Activated CD4-positive, alpha-beta T cell treated with anti-CD3 and anti-CD28 coated beads, Interleukin-2, amount 50 U/mL, for 4 hours (primary cell): ENCODE measurements at places on chromosomes 7 and 10.

DNA sequence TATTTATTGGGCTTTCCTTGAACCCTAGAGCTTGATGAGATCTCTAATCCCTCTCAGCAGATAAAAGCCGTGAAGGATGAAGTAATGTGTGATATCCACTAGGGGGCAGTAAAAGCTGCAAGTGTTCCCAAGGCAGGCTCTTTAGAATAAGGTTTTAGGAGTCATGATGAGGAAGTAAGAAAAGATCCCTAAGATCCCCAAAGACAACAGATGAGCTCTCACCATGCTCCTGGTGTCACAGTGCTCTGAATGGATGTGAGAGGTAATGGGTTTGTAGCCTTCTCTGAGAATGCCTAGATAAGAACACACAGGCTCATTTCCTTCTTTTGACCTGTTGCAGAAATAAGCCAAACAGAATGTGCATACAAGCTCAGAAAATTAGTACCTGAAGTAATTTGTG, 70.4 kb upstream of the ITPRID1 start:
- no peak for DNase-seq

DNA sequence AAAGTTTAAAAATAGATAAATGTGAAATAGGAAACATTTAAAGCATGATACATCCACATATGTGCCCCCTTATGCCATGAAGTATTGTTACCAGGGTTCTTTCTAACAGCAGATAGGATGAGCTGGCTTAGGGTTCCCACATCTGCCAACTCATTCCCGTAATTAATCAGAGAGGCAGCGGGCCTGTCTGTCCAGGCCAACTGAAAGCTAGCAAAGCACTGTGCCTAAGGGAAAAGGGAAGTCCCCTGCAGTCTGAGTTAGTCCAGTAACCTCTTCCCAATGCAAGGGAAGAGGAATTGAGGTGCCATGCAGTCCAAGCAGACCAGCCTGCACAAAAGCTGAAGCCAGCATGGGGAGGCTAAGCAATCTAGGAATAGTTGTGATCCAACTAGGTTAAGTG, 18.3 kb upstream of the ZC3HAV1L start:
- no peak for DNase-seq

GRCh38 chr7:116948934-116949333, 4.4 kb upstream of the ST7 start:
- DNase-seq = no peak

DNA sequence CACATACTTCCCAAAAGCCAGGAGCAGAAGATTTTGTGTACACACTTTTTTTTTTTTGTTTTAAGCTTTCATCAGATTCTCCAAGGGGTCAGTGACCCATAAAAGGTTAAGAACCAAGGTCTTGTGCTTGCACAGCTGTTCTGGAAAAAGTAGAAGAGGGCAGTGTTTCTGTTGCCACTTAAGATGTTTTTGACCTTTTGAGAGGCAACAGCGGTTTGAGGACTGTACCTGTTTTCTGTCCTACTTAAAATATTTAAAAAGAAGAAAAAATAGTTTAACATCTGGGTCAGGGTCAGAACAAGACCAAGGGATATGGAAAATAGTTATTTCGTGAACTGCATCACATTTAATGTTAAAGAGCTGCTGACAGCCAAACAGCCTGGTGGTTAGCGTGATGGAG, 32.9 kb downstream of the AUTS2 start:
- no peak for DNase-seq

DNA sequence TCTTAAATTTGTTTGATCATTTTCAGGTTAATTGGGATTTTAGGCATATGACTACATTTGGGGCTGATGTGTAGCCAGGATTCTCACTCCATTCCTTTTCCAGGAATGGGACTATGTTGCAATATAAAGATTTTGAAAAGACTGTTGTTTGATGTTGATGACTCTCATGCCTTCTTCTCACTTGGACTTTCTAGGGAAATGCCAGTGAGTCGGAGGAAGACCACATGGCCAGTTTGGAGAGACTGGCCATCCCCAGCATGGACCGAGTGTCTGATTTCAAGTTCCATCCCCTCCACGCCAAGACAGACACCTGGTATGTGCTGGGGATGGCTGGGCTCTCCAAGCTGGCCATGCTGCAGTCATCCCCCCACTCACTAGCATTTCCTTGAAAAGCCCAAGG, 5.5 kb downstream of the IGFBP3 start:
- no peak for DNase-seq

- DNase-seq = no peak
Observed at GRCh38 chr7:32140210-32140939, 70.2 kb upstream of the PDE1C start.

DNA sequence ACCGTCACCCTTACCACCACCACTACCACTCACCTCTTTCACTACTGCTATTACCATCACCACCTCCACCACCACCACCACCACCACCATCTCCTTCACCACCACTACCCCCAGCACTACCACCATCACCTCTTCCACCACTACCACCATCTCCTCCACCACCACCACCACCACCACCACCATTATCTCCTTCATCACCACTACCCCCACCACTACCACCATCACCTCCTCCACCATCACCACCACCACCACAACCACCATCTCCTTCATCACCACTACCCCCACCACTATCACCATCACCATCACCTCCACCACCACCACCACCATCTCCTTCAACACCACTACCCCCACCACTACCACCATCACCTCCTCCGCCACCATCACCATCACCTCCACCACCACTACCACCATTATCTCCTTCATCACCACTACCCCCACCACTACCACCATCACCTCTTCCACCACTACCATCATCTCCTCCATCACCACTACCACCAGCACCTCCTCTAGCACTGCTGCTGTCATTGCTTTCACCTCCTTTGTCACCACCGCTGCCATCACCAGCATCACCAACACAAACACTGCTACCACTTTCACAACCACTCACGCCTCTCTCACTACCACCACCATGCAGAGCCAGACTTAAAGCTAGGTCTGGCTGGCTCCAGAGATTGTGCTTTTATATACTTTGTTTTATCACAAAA, 109.3 kb downstream of the ICA1 start:
- DNase-seq = no peak

DNA sequence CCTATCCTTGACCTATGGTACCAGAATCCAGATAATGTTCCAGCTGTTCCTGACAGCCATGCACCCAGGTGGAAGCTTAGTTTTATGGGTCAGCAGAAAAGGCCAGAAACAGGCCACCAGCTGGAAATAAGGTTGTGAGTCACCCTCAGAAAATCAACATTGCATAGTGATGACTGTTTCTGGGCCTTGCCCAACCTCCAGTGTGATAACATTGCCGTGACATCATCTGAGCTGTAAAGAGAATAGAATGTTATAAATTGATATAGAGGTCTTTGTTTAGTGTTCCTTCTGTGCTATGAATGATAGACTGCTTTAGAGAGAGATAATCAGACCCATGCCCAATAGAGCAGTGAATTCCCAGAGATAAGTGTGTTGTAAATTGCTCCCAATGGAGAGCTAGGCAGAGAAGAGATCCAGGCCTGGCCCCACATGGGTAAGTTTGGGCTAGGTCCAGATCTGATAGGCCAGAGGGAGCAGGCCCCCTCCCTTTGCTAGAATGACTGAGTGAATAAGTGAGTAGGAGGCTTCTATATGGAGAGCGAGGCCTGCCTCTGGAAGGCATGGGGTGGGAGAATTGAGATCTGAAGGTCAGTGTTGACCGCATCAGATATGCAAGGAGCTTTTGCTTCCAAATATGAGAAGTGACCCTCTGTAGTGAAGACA, 14.2 kb upstream of the HPS1 start:
- no peak for DNase-seq

- DNase-seq = no peak
Observed at GRCh38 chr10:73965890-73966768, 31.8 kb upstream of the VCL start.

GRCh38 chr10:52777414-52777813, 4.8 kb upstream of the MBL2 start:
- no peak for DNase-seq

GRCh38 chr10:110758898-110759297, 112.8 kb upstream of the PDCD4 start:
- DNase-seq = no peak

DNA sequence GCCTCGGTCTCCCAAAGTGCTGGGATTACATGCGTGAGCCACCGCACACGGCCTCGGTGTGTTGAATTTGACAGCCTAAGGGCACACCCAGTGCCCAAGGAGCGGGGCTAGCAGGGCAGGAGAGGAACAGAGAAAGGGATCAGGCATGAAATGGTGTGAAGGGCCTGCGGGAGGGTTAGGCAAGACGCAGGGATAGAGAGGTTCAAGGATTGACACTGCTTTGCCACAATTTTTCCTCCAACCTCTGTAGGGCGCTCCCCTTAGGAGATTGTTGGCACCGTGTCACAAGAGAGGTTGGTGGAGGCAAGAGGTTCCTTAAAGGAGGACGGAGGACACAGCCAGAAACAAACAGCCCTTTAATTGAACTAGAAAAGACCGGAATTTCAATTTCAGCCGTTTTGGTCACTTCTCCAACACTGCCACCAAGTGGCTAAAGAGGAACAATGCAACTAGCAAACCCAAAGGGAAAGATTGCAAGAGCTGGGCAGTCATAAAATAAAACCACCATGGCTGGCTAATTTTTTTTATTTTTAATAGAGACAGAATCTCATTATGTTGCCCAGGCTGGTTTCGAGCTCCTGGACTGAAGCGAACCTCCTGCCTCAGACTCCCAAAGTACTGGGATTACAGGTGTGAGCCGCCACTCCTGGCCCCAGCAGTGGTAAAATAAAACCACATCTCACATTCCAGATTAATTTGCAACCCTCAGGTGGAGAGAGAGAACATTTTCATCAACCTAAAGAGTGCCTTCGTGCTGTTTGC, 6.9 kb upstream of the CREB3L2 start:
- DNase-seq = peak; percentile 12

- no peak for DNase-seq
Observed at GRCh38 chr10:14329746-14330173, 964 bp downstream of the FRMD4A start.

GRCh38 chr7:17029150-17029549, 147.4 kb upstream of the AGR3 start:
- no peak for DNase-seq

DNA sequence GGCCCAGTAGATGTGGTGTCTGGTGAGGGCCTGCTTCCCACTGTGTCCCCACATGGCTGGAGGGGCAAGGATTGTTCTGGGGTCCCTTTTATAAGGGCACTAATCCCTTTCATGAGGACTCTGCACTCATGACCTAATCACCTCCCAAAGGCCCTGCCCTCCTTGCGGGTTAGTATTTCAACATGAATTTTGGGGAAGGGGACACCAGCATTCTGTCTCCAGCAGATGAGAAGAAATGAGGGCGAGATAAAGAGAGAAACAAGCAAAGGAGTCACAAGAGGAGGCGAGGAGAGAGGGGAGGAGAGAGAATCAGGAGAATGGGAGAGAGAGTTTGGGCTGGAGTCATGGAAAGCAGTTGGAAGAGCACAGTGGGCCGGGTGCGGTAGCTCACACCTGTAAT, 83.7 kb downstream of the C10orf105 start:
- no peak for DNase-seq

GRCh38 chr10:70053841-70054288, 1.2 kb downstream of the MACROH2A2 start:
- no peak for DNase-seq

DNA sequence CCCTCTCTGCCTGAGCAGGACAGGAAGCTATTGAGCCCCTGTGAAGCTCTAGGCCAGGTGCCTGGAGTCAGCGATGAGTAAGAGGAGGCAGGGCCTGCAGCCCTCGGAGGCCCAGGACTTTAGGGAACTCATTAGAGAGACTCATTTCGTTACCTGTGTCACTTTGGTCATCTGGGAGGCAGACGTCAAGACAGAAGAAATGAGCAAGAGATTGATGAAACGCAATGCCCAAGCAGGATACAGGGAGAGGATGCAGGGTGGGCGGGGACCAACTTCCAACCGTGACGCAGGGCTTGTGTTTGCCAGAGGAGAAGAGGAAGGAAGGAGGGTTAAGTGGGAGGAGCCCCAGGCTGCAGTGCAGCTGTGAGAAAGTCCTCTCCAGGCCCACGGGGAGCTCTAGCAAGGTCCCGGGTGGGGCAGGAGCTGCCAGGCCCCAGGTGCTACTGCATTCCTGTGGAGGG, 26.4 kb upstream of the GNA12 start:
- peak; percentile 16 for DNase-seq

- no peak for DNase-seq
Observed at GRCh38 chr10:93110472-93111146, 36.9 kb downstream of the CYP26A1 start.

GRCh38 chr7:105806592-105807447, 69.6 kb downstream of the ATXN7L1 start:
- DNase-seq = peak; percentile 54

DNA sequence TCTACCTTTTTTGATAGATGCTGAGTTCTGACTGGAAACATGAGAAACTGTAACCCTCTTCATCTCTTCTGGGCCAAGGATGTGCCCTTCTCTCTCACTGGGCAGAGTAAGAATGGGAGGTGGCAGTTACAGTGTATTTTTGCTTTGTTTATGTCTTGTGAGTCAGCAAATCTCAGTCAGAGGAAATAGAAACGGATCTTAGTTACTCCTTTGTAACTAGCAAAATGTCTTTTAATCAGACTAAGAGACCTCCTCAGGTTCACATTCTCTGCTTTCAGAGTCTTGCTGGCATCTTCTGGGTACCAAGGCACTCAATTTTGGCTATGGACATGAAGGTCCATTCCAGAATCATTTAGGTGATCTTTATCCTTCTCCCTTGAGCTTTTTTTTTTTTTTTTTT, 70.9 kb downstream of the HHEX start:
- no peak for DNase-seq

- no peak for DNase-seq
Observed at GRCh38 chr10:3846736-3847135, 61.7 kb upstream of the KLF6 start.

- no peak for DNase-seq
Observed at GRCh38 chr7:42886893-42887505, 24.9 kb downstream of the C7orf25 start.

DNA sequence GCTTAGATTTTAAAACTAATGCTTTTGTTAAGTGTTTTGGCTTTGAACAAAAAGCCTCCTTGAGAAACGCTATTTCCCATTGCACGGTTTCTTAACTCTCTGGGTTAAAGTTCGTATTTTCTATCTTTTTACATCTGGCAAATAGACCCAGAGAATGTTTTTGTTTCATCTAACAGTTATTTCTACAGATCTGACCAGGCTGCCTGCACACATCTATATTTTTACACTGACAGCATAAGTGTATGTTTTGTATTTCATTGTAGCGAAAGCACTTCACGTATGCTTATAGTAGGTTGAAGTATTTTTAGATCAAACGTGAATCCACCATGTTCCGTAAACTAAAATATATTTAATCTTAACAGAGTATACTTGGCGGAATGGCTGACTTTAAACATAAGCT, 477.3 kb downstream of the SDK1 start:
- DNase-seq = no peak

- DNase-seq = no peak
Observed at GRCh38 chr10:3478632-3479240, 306.2 kb upstream of the PITRM1 start.

GRCh38 chr7:80921130-80921529, 2.3 kb upstream of the SEMA3C start:
- no peak for DNase-seq
